ENCODE measurements at places on chromosomes 6 and 20. TPM values are rescaled to one million over a fixed set of nuclear protein-coding genes. Genes with fewer than 3 reads are reported as not detected.

DNA sequence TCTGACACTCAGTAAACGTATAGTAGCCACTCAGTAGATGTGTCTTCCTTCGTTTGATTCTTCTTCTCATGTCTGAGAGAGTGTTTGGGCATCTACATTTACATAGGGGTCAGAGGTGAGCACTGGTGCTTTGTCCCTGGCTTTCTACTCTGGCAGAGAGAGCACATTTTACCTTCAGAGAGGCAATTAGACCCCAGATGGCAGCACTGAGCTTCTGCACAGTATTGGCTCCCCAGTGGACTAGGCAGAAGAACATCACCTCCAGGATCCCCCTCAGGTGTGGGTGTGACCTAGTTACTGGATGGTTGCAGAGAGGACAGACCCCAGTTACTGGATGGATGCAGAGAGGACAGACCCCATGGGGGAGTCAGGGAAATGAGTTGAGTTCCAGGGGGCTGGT is 327.2 kb downstream of the DHX35 start:
- no peak for DNase-seq

GRCh38 chr6:125444006-125444923 is 142.5 kb upstream of the HDDC2 start:
- DNase-seq, result no peak

DNA sequence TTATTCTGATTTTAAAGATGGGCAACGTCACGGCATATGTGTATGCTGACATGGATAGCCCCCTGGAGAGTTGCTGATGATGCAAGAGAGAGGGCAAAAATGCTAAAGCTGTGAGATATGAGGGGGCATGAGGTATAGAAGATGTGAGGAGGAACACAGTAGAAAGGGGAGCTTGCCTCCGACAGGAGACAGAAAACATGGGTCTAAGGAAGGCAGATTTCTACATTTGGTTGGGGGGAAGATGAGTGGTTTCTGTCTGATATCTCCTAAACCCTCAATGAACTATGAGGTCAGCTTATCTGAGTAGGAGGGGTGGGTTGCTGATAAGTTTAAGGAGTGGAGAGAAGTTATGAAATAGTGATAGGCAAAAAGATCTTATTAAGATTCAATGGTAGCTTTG is 6.0 kb downstream of the RNF24 start:
- DNase-seq, result no peak

C20orf144 gene
- 0.18 TPM for total RNA-seq

DNA sequence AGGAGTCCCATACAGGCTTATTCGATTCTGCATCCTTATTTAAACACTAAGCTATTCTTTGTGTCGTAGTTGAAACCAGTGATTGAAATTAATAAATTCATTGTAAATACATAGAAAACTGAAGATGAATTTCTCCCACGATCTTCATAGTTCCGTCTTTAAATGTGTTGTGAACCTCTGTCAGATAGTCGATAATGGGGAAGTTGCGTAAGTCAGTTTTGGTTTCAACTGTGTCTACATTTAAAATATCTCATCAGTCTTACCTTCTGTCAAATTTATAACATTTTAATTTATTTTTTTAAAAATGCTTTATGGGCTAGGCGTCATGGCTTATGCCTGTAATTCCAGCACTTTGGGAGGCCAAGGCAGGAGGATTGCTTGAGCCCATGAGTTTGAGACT is 12.7 kb downstream of the STX11 start:
- no peak for DNase-seq

- DNase-seq, result no peak
Observed at GRCh38 chr6:32738126-32738525, 3.1 kb upstream of the HLA-DQA2 start.

GRCh38 chr6:169843110-169843509 is 91.7 kb downstream of the ERMARD start:
- no peak for DNase-seq

GRCh38 chr6:140160494-140160893 is 786.0 kb upstream of the CITED2 start:
- no peak for DNase-seq

Measured in fibroblast of the aortic adventitia (primary cell).